SK-N-SH treated with all-trans-retinoic acid at 6 μM for 48 hours (cell line): ENCODE measurements at places on chromosomes 16 and 17.

- no peak for ATAC-seq
These were observed 1.6 kb downstream of the SEPTIN1 start for GRCh38 chr16:30380803-30381208.

DNA sequence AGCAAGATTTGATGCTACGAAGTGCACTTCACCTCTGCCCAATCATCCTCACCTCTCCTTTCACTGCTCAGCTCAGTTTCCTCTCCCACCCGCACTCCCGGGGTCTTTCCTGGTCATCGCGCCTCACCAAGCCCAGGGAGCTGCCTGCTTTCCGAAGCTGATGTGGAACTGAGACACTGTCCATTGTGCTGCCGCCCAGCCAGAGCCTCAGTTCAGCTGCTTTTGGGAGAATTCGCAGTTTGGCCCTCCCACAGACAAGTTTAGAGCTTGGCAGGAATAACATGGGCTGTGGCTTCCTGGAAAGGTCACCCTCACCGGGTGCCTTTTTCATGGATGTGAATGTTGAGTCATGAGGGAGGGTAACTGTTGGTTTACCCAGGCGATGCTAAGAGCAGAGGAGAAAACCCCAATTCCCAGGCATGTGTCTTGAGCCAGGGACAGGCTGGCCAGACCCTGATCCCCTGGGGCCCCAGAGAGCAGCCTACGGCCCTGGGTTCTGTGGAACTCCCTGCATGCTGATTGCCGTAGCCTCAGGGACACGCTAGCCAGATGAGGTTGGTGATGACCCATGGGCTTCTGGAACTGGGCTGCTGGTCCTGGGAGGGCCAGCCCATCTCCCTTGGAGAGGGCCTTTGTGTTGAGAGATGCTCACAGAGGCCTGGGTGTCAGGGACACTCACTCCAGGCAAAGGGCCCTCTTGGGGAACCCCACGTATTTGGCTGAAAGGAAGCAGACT lies 1687.5 kb downstream of the TP53TG3F start:
- ATAC-seq = no peak

DNA sequence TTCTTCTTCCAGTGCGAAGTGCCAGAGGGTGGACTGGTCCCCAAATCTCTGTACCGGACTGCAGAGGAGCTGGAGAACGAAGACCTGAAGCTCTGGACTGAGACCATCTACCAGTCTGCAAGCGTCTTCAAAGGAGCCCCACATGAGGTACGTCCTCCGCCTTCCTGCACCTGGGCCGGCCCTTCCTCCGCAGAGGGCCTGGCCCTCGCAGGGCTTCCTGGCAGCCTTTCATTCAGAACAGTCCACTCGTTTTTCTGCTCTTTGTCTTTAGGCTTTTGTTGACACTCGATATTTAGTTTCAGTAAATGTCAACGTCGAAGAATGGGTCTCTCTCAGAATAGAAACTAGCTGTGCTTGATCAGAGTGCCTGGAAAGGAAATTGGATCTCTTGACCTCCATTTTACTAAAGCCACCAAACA lies 68.6 kb downstream of the SEC14L1 start:
- no peak for ATAC-seq

DNA sequence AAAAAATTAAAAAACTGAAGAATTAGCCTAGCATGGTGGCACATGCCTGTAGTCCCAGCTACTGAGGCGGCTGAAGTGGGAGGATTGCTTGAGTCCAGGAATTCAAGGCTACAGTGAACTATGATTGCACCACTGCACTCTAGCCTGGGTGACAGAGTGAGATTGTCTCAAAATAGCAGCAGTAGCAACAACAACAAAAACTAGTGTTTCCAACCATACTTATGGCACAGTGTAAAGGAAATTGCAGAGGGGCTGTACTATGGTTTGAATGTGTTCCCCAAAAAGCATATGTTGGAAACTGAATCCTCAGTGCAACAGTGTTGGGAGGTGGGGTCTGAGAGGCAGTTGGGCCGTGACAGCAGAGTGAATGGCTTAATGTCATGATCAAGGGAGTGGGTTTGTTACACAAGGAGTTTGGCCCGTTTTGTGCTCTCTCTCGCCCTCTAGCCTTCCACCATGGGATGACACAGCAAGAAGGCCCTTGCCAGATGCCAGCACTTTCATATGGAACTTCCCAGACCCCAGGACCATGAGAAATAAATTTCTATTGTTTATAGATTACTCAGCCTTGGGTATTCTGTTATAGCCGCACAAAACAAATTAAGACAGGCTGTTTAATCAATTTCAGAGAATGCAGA lies 70.0 kb downstream of the PGS1 start:
- no peak for ATAC-seq

DNA sequence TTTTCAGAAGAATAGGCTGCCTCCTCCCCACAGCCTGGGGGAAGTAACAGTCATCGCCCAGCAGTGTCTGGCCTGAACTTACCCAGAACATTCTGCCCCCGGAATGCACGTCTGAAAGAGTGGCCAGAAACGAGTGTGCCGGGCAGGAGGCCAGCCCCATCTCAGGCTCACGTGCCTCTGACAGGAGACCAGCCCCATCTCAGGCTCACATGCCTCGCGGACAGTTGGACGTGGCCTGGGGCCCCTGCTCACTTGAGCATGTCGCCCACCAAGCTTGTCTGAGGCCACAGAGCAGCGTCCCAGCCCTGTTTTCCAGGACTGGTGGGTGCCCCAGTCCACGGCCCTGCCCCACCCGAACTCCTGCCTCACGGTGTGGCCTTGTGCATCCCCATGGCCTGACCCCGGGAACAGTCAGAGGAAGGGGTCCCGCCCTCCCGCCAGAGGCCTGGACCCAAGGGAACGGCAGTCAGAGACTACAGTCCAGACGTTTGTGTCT lies 16.3 kb upstream of the CDH15 start:
- ATAC-seq = peak; percentile 43

GRCh38 chr16:30783280-30784109 lies 3.5 kb downstream of the ZNF629 start:
- ATAC-seq = no peak

DNA sequence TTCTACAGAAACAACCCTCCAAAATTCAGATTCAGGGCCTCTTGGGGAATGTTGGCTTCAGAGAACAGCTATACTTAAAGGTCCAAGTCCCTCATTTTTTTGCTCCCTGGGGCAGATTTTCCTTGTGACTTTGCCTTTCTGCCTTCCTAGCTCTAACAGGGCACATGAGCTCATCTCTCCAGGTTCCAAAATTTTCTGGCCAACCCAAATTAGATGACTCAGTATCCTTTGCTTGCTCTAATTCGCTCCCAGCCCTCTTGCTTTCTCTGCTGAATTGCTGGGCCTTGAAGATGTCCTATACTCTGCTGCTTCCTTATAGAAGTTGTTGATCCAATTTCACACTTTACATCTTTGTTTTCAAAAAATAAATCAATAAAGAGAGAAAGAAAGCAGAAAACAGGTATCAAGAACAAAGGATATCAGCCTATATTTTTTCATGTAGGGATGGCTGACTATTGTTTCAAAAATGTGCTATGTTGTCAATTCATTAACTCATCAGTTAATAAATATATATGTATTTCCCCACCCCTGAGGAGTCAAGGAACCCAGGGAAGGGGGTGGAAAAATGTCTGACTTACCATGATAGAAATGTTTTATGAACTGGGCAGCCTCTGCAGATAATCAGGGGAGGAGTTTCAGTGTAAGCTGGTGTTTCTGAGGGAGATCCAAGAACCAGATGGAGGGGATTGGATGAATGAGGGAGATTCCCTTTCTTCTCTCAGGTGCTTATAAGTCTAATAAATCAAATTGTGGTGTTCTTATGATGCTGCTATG lies 1.0 kb upstream of the KRTAP4-2 start:
- no peak for ATAC-seq

DNA sequence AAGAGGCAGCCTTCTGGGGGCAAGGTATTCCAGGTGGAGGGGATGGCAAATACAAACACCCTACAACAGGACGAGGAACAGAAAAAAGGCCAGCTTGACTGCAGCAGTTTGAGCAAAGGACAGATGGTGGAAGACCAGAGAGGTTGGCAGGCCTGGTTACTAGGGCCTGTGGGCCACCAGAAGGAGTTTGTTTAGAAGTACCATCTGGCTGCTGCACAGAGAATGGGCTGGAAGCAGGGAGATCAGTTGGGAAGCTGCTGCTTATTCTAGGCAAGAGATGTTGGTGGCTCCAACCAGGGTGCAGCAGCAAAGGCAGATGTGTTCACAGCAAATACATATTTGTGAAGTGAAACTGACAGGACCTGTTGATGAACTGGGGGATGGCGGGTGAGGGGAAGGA lies 2.9 kb upstream of the YPEL2 start:
- no peak for ATAC-seq

DNA sequence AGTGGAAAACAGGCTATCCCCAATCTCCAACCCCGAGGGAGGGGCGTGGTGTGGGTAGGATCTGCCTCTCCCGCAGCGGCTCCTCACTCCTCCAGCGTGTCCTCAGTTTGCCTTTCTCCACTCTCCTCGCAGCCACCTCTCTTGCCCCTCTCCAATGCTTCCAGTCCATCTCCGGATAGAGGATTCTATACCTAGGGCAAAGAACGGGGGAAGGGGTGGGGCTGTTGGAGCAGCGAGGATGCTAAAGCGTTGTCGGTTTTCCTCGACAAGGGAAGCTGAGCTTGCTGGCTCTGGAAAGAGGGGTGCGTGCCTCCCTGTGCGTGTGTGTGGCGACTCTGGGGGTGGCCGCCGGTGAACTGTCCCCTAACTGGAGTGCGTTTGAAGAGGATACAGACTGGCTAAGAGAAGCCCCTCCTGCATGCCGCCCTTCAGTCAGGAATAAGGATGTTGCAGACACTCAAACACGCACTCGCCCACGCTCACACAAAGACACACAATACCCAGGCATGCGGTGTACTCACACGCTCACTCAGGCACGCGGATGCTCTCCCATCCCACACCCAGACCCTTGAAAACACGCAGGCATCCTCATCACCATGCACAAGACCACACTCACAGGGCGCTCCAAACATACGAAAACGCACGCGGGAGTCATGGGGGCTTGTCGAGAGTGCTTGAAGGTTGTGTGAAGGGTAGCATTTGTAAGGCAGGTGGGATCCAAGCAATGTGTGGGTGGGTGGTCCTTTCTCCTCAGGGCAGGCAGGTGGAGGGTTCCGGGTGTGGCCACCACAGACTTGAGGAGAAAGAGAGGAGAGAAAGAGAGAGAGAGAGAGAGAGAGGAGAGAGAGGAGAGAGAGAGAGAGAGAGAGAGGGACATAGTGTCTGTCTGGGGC lies 655 bp upstream of the GPR139 start:
- ATAC-seq = no peak
